Caco-2 (cell line): ENCODE measurements at places on chromosomes 5 and 9. TPM values are rescaled to one million over a fixed set of nuclear protein-coding genes. Genes with fewer than 3 reads are reported as not detected.
A peak's percentile ranks its signal among the peaks of the same experiment; 100 is the strongest.

The PCDHGB4 gene
- total RNA-seq, result 0.12 and 0.14 TPM in 2 replicates

GRCh38 chr9:29826421-29826820 lies 2253.1 kb upstream of the C9orf72 start:
- no peak overlapping the region for H3K4me3 ChIP-seq
- no peak for DNase-seq
- no peak overlapping the region for H3K27ac ChIP-seq
- no peaks in the 10 kb centered on the region for H3K27me3 ChIP-seq
- H3K4me1 ChIP-seq, result no peaks in the 10 kb centered on the region

DNA sequence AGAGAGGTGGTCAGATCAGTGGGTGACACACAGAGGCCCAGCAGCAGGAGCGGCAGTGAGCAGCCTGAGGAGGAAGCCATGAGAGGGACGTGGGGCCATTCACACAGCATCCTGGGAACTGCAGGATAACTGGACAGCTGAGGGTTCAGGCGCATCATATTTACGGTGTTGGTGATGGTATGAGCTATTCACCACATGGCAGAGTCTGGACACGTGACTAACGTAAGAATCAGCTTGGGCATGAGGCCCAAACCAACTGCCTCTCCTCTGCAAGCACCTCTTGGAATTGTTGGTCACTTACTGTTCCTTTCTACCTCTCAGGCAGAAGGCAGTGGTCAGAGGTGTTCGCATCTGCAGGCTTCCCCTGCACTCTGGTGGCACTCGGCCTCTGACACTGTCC lies 141.1 kb downstream of the ENTREP1 start:
- no peak overlapping the region for H3K27ac ChIP-seq
- H3K4me3 ChIP-seq, result no peak overlapping the region
- no peaks in the 10 kb centered on the region for H3K4me1 ChIP-seq
- H3K36me3 ChIP-seq, result no peaks in the 10 kb centered on the region

The RAB3C gene
- 0.05 TPM in 1 of 2 replicates, not detected in the other for total RNA-seq

- H3K36me3 ChIP-seq, result no peaks in the 10 kb centered on the region
- no peaks in the 10 kb centered on the region for H3K4me1 ChIP-seq
- no peak overlapping the region for H3K27ac ChIP-seq
- H3K27me3 ChIP-seq, result no peaks in the 10 kb centered on the region
- no peak for DNase-seq
- H3K4me3 ChIP-seq, result no peak overlapping the region
Observed at GRCh38 chr9:12095931-12096330, 597.3 kb upstream of the TYRP1 start.

DNA sequence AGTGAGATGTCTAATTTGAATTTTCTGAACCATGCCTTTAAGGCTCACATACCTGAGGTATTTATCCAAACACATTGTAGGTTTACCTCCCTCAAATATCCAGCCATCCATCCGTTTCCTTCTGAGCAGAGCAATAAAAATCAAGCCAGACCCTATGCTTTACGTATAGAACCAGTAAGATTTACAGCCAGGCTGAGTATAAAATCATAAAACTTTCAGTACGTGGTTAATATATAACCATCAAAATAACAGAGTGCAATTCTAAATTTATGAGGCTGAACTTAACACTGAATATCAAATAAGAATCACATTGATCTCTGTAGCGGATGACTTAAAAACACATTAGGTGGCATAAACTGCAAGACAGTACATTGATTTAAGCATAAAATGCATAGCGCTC lies 877.9 kb upstream of the WWC1 start:
- DNase-seq, result no peak
- H3K27ac ChIP-seq, result no peak overlapping the region
- no peaks in the 10 kb centered on the region for H3K4me1 ChIP-seq

- no peak overlapping the region for H3K27ac ChIP-seq
- H3K4me3 ChIP-seq, result no peak overlapping the region
- H3K36me3 ChIP-seq, result no peaks in the 10 kb centered on the region
- peaks cover 3% of the 10 kb centered on the region; the same call in 1 of the 2 replicates for H3K4me1 ChIP-seq
Observed at GRCh38 chr9:134619983-134620661, 21.5 kb upstream of the COL5A1 start.

The PHF24 gene
- total RNA-seq, result 0.12 TPM in 1 of 2 replicates, not detected in the other

- no peaks in the 10 kb centered on the region for H3K36me3 ChIP-seq
- no peaks in the 10 kb centered on the region for H3K4me1 ChIP-seq
- no peaks in the 10 kb centered on the region for H3K27me3 ChIP-seq
- DNase-seq, result no peak
- no peak overlapping the region for H3K27ac ChIP-seq
- H3K4me3 ChIP-seq, result no peak overlapping the region
Observed at GRCh38 chr9:107727086-107727780, 237.7 kb upstream of the KLF4 start.

The IGFBPL1 gene
- 1.3 and 1.6 TPM in 2 replicates for total RNA-seq

- H3K27me3 ChIP-seq, result no peaks in the 10 kb centered on the region
- no peak overlapping the region for H3K27ac ChIP-seq
- no peak overlapping the region for H3K4me3 ChIP-seq
- H3K36me3 ChIP-seq, result no peaks in the 10 kb centered on the region
- H3K4me1 ChIP-seq, result no peaks in the 10 kb centered on the region
Observed at GRCh38 chr9:108297073-108297472, 558.7 kb downstream of the ACTL7B start.

- H3K27ac ChIP-seq, result no peak overlapping the region
- H3K36me3 ChIP-seq, result no peaks in the 10 kb centered on the region
- no peak for DNase-seq
- H3K27me3 ChIP-seq, result no peaks in the 10 kb centered on the region
- H3K4me1 ChIP-seq, result 0 out of 2 replicates have a peak, but pooled peaks cover under 1% of the 10 kb centered on the region
Observed at GRCh38 chr9:109283012-109283411, 37.8 kb downstream of the EPB41L4B start.

The NUP188 gene
- total RNA-seq, result 80.9 and 85.7 TPM in 2 replicates

- no peak overlapping the region for H3K4me3 ChIP-seq
- H3K4me1 ChIP-seq, result no peaks in the 10 kb centered on the region
- H3K27ac ChIP-seq, result no peak overlapping the region
- no peaks in the 10 kb centered on the region for H3K36me3 ChIP-seq
Observed at GRCh38 chr5:158235159-158235547, 376.2 kb upstream of the CLINT1 start.

GRCh38 chr5:107474716-107475489 lies 195.8 kb downstream of the EFNA5 start:
- H3K36me3 ChIP-seq, result no peaks in the 10 kb centered on the region
- no peaks in the 10 kb centered on the region for H3K4me1 ChIP-seq
- no peak for DNase-seq
- no peaks in the 10 kb centered on the region for H3K27me3 ChIP-seq

- H3K36me3 ChIP-seq, result no peaks in the 10 kb centered on the region
- H3K4me1 ChIP-seq, result peaks cover 21% of the 10 kb centered on the region
- H3K4me3 ChIP-seq, result no peak overlapping the region
Observed at GRCh38 chr9:129552064-129552463, 68.8 kb downstream of the C9orf50 start.

The F2R gene
- total RNA-seq, result 6.3 and 7.8 TPM in 2 replicates

The ORM2 gene
- 45.5 and 46.0 TPM in 2 replicates for total RNA-seq

The PDGFRB gene
- 5.9 and 7.2 TPM in 2 replicates for total RNA-seq

The MELK gene
- 57.8 and 59.6 TPM in 2 replicates for total RNA-seq

The OR1J1 gene
- total RNA-seq, result not detected in 2 replicates

DNA sequence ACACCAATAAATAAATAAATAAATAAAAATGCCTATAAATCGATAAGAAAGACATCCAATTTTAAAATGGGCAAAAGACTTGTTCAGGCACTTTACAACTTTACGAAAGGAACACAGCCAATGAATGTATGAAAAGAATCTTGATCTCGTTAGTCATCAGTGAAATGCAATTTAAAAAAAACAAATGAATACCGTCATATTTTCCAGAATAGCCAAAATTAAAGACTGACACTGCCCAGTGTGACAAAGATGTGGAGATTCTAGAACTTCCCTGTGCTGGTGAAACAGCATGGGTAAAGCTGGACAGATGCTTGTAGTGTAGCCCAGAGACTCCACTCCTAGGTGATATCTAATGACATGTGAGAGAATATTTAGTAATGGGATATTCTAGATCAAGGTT lies 127.1 kb downstream of the GOLPH3 start:
- no peak overlapping the region for H3K27ac ChIP-seq
- peaks cover 12% of the 10 kb centered on the region for H3K4me1 ChIP-seq
- DNase-seq, result no peak
- no peak overlapping the region for H3K4me3 ChIP-seq
- no peaks in the 10 kb centered on the region for H3K27me3 ChIP-seq
- H3K36me3 ChIP-seq, result no peaks in the 10 kb centered on the region

DNA sequence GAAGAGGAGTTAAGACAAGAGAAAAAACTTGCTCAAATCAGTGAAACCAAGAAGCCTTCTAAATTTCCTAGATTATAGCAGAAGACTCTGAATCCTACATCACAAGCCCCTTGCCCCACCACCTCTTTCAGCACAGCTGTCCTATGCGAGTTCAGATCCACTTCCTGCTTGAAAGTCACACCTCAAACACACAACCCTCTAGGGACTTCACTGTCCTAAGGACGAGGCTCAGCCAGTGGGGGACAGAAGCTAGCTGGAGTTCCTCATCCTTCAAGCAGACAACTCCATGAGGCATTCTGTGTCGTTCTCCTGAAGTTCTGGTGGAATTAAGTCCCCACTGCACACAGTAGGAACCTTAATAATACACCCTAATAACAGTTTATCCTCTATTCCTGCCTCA lies 44.3 kb downstream of the NRG2 start:
- peaks cover 17% of the 10 kb centered on the region for H3K4me1 ChIP-seq
- DNase-seq, result no peak
- H3K4me3 ChIP-seq, result no peak overlapping the region

DNA sequence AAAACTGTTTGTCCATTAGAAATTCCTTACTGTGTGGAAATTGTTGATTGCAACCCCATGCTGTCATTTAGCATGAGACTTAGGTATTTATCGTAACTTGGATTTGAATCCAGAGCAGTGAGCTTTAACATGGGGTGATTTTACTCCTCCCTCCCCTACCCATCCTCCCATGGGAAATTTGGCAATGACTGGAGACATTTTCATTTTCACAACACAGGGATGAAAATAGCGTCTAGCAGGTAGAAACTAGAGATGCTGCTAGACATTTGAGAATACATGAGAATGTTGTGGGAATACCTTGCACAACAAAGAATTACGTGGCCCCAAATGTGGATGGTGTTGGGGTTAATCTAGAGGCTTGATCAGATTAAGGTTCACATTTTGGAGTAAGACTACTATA lies 191.3 kb upstream of the MPDZ start:
- no peaks in the 10 kb centered on the region for H3K4me1 ChIP-seq
- H3K27me3 ChIP-seq, result no peaks in the 10 kb centered on the region
- DNase-seq, result no peak

DNA sequence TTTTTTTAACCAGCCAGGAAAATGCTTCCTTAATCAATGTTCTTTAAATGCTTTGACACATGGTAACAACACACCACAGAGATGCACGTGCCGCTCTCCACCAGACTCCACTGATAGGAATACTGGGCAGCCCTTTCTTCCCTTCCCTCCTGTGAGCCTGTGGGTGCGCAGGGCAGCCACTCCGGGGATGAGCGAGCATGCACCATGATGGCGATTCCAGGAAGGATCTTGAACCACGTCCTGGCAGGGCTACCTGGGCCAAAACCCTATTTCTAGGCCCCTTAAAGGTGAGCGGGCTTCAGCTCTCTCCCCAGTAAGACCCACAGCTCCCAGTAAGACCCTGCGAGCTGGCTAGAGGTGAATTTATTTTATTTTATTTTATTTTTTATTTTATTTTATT lies 128.2 kb downstream of the MVB12B start:
- no peak overlapping the region for H3K27ac ChIP-seq
- no peak overlapping the region for H3K4me3 ChIP-seq
- DNase-seq, result no peak
- H3K27me3 ChIP-seq, result no peaks in the 10 kb centered on the region
- H3K4me1 ChIP-seq, result no peaks in the 10 kb centered on the region
- H3K36me3 ChIP-seq, result 0 out of 2 replicates have a peak, but pooled peaks cover 1% of the 10 kb centered on the region

- no peaks in the 10 kb centered on the region for H3K36me3 ChIP-seq
- H3K27me3 ChIP-seq, result no peaks in the 10 kb centered on the region; the same call in none of the 2 replicates
Observed at GRCh38 chr5:132013006-132013689, 1.7 kb upstream of the ACSL6 start.

- H3K27ac ChIP-seq, result no peak overlapping the region
- H3K36me3 ChIP-seq, result no peaks in the 10 kb centered on the region
- DNase-seq, result no peak
- H3K4me3 ChIP-seq, result no peak overlapping the region
- H3K4me1 ChIP-seq, result no peaks in the 10 kb centered on the region
Observed at GRCh38 chr9:135043345-135043744, 44.1 kb upstream of the OLFM1 start.

GRCh38 chr5:156883316-156883875 lies 33.3 kb downstream of the PPP1R2B start:
- H3K27me3 ChIP-seq, result no peaks in the 10 kb centered on the region
- no peaks in the 10 kb centered on the region for H3K4me1 ChIP-seq
- DNase-seq, result no peak
- H3K27ac ChIP-seq, result no peak overlapping the region
- H3K36me3 ChIP-seq, result no peaks in the 10 kb centered on the region

DNA sequence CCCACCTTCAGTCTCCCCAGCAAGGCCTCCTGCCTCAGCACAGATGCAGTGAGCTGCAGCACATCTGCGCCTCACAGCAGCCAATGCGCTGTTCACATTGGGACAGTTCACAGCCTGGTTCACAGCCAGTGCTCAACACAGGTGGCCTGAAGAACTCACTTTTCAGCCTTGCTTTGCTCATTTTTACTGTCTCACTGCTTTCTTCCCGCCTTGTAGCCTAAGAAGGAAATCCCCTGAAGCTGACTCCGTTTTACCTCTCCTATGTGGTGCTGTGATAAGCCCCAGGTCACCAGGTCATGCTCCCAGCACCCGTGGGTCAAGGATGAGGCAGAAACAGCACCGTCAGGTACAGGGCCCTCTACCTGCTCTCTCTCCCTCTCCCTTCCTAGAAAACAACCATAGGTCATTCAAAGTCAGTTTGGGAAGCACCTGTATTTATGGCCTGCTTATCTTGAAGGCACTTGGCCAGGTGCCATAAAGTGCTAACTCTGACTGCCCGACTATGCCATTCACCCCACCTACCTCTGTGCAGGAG lies 1.1 kb downstream of the GCNT4 start:
- peak overlapping the region; percentile 16 for H3K27ac ChIP-seq
- H3K4me1 ChIP-seq, result peaks cover 45% of the 10 kb centered on the region
- H3K36me3 ChIP-seq, result no peaks in the 10 kb centered on the region
- no peaks in the 10 kb centered on the region; the same call in 1 of the 2 replicates for H3K27me3 ChIP-seq
- DNase-seq, result peak; percentile 57
- H3K4me3 ChIP-seq, result no peak overlapping the region

DNA sequence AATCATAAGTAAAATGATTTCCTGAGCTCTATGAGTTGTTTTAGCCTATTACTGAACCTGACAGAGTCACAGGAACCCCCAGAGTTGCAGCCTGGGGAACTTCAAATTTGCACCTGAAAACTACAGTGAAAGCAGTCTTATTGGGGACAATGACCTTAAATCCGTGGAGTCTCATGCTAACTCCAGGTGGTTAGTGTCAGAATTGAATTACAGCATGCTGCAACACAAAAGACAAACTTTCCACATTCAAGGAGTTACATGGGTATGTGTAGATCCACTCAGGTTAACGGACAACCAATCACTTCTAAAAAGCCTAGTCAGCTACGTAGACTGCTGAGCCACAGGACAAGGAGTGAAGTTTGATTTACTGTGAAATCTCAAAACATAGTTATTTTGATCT lies 49.7 kb downstream of the PLPP1 start:
- no peaks in the 10 kb centered on the region; the same call in 1 of the 2 replicates for H3K36me3 ChIP-seq
- no peaks in the 10 kb centered on the region for H3K4me1 ChIP-seq
- H3K27me3 ChIP-seq, result no peaks in the 10 kb centered on the region
- H3K27ac ChIP-seq, result no peak overlapping the region

- no peak for DNase-seq
- no peak overlapping the region for H3K27ac ChIP-seq
- H3K4me1 ChIP-seq, result no peaks in the 10 kb centered on the region
- no peaks in the 10 kb centered on the region for H3K36me3 ChIP-seq
- no peak overlapping the region for H3K4me3 ChIP-seq
Observed at GRCh38 chr5:170522211-170523141, 18.7 kb downstream of the KCNIP1 start.
